ENCODE measurements at places on chromosomes 6 and 20.

- no peak for DNase-seq
Measured at GRCh38 chr6:38508894-38509293, 130.8 kb downstream of the BTBD9 start.

DNA sequence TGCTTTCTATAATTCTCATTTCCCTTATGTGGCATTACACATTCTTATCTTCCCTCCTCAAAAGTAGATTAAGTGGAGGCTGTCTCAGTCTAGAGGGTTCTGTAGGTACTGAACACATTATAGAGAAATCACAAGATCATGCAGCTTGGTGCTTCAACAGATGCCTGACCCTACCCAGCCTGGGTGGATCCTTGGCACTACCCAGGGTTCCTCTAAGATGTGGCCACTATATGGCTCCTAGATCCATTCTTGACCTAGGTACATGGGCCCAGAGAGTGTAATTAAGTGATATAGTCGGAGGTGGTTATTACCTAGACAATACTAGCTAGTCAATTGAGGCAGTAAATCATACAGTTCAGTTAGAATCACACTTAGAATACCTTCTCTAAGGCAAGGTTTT, 213.9 kb downstream of the AKAP7 start:
- DNase-seq, result no peak

- no peak for DNase-seq
Measured at GRCh38 chr20:61426352-61426751, 174.3 kb downstream of the CDH4 start.

DNA sequence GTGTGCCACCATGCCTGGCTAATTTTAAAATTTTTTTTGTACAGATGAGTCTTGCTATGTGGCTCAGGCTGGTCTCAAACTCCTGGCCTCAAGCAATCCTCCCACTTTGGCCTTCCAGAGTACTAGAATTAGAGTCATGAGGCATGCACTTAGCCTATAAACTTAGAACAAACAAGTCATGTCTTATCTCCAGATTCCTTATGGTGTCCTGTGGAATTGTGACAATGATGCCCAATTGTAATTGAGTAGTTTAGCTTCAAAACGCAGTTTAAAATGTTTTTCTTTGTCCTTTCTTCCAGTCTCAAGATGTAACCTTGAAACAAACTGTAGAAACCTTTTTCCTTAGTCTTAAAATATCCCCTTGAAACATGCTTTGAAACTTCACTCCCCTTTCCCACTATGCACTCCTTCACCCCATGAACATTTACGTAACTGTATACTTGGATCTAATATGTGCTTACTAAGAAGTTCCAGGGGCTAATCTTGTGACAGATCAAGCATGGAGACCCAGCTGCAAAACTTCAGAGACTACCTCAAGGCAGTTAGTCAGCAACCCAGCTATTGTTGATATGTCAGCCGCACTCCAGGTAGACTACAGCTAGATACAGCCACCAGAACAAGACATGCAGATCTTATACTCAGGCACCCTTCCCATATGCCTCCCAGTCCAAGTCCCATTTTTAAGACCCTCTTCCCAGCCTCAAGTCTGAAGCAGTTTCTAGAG, 46.2 kb downstream of the MAN1A1 start:
- DNase-seq, result no peak
